AG04450 (cell line): ENCODE measurements at places on chromosomes 4 and X.
A peak's percentile ranks its signal among the peaks of the same experiment; 100 is the strongest.

DNA sequence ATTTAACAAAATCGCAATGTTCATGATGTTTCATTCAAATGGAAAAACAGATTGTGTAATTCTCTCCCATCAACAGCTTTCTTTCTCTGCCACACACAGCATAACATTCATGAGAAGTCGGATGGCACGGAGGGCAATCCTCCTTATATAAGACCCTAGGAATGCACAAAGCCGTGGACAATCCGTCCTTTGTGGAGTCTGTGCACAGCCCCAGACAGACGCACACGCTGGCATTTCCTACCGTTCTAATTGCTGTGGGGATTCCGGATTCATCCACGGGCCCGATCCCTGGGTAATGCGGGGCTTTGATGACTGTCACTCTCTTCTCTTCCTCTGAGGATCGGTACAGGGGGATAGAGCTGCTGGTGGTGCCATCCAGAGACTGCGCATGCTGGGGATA is 121.9 kb upstream of the PDLIM3 start:
- no peak for DNase-seq

DNA sequence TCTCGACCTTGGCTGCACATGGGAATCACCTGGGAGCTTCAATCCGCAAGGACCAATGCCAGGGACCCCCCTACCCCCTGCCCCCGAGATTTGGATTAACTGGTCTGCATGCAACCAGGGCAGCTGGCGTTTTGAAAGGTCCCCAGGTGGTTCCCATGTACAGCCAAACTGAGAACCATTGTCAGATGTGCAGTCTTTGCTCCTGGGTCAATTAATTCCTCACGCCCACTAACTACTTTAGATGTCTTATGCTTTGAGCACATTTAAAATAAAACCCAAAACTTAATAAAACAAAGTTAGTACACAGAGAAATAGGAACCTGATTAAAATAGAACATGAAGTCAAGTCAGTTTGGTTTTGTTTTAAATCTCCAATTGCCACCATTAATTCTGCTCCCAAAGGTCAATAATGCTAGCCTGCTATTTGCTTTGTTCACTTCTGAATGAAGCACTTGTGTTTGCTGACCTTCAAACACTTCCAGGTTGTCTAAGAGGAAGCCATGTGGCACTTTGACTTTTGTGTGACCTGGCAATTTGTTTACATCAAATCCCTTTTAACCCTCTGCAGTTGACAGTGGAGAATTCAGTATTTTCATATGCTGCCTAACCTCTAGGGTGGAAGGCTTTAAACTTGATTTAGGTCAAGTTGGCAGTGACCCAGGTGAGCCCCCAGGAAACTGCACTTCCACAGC is 27.2 kb upstream of the TMSB4X start:
- no peak for DNase-seq

DNA sequence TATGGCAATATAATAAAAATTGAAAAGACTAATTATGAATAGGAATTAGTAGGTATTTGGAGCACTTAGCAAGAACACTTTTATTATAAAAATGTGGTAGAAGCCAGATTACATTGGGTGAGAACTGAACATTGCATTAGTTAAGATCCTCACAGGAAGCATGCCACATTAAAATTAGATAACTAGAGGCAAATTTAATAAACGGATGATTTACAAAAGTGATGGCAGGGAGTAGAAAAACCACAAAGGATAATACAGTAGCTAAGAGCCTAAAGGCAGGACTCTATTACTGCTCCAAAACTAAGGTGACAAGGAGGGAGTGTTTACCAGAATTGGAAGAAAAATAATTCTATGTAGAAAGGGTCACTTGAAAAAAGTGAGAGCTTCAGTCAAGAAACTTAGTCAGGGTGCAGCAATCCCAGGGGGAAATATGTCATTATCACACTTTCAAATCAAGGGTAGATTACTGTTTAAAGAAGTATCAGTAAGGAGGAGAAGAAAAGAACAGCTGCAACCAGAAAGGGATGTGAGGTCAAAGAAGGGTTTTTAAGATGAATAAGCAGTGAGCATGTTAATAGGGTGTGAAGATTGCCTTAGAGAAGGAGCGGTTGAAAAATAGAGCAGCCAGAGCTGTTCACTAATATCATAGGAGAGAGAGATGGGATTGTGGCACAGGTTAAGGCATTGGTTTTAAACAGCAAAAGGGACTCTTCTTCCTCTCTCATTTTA is 84.6 kb downstream of the NDST4 start:
- DNase-seq = no peak

GRCh38 chr4:143369552-143369951 is 32.9 kb downstream of the GAB1 start:
- DNase-seq = no peak

GRCh38 chr4:54497947-54498346 is 159.8 kb upstream of the KIT start:
- DNase-seq = no peak

DNA sequence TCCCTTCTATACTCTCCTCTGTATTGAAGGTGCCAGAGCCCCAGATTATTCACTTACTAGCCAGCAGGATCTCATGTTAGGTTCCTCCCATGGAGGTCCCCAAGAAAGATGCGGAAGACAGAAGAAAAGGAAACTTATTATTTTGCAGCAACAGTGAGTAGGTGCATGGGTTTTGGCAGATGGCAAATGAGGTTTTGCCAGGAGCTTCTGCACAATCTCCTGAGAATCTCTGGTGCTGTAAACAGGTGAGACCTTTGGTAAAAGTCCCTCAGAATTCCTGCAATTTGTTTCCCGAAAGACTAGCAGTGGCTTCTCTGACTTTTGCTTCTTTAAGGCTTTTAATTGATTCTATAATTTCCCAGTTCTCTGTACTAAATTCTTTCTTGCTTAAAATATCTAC is 29.5 kb upstream of the SORBS2 start:
- no peak for DNase-seq

- DNase-seq = peak; percentile 6
Measured at GRCh38 chr4:144399927-144400326, 246.0 kb upstream of the HHIP start.

GRCh38 chrX:135396109-135396508 is 25.6 kb upstream of the SMIM10L2A start:
- no peak for DNase-seq

- peak; percentile 88 for DNase-seq
Measured at GRCh38 chr4:77695774-77696173, 90.2 kb downstream of the CXCL13 start.

DNA sequence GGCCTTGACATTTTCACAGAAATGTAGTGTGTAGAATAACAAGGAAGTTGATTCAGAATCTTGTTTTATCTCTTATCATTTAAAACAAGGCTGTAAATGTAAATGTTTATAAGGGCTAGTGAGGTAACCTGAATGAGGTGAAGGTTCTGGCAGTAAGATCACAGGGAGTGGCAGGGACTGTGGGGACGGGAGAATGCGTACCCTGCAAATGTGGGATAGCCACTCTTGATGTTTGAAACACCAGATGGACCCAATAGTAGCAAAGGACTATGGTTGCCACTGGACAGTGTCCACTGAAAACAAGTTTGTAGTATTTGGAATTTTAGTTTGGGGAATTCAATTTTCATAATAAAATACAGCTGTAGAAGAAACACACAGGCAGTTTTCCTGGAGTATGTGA is 155.3 kb downstream of the FHIP1A start:
- no peak for DNase-seq

DNA sequence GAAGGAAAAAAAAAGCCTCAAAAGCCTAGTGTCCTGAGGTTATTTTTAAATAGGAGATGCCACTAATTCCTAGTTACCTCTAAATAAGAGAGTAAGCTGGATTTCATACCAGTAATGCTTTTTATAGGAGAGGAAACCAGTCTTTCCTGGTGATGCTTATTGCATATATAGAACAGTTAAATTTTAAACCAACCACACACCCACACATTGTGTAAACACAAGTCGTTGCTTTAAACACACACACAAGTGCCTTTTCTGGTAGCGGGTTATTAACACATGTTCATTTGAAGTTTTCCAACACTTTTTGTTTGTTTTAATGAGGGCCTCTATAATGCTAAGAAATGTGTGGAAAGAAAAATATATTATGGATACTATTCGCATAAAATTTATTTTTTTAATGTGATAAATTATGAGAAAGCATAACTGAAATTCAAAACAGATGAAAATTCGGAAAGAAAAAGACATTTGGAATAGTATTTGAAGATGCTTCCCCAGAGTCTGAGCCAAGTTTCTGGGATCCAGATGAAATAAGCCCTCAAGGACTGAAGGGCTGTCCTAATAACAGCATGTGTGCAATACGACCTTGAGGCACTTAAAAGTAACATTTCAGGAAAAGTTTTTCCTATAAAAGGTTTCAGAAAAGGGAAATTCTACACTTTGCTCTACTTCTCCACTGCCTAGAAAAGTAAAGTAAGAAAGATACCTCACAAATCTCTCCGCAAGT is 2.0 kb downstream of the ANTXR2 start:
- no peak for DNase-seq

GRCh38 chr4:5757536-5757935 is 46.5 kb downstream of the EVC start:
- DNase-seq = no peak

DNA sequence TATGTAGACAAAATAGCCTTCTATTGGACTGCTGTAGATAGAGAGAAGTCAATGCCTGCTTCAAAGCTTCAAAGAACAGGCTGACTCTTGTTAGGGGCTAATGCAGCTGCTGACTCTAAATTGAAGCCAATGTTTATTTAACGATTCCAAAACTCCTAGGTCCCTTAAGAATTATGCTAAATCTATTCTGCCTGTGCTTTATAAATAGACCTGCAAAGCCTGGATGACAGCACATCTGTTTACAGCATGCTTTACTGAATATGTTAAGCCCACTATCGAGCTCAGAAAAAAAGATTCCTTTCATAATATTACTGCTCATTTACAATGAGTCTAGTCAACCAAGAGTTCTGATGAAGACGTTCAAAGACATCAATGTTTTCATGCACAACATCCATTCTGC is 54.8 kb upstream of the RBMXL3 start:
- DNase-seq = no peak

DNA sequence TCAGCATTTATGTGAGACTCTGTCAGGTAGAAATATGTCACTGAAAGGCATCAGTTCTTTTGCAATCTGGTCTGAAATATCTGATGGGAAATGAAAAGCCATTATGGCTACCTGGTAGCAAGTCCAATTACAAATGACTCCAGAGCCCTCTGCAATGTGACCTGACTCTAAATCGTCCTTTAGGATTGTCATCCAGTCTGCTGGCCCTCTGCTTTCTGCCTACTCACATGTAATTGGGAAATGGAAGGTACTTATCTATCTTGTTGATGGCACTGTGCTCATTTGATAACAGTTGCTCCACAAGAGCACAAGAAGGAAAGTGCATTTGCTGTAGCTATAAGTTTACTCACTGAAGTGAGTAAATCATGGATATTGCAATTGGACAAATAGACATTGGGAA is 799.8 kb downstream of the RAPGEF2 start:
- no peak for DNase-seq

DNA sequence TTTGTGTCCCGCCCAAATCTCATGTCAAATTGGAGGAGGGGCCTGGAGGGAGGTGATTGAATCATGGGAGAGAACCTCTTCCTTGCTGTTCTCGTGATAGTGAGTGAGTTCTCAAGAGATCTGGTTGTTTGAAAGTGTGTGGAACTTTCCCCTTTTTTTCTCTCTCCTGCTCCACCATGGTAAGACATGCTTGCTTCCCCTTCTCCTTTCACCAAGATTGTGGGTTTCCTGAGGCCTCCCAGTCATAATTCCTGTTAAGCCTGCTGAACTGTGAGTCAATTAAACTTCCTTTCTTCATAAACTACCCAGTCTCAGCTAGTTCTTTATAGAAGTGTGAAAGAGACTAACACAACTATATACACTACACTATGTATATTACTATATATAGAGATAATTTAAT is 697.8 kb upstream of the HS3ST1 start:
- no peak for DNase-seq

DNA sequence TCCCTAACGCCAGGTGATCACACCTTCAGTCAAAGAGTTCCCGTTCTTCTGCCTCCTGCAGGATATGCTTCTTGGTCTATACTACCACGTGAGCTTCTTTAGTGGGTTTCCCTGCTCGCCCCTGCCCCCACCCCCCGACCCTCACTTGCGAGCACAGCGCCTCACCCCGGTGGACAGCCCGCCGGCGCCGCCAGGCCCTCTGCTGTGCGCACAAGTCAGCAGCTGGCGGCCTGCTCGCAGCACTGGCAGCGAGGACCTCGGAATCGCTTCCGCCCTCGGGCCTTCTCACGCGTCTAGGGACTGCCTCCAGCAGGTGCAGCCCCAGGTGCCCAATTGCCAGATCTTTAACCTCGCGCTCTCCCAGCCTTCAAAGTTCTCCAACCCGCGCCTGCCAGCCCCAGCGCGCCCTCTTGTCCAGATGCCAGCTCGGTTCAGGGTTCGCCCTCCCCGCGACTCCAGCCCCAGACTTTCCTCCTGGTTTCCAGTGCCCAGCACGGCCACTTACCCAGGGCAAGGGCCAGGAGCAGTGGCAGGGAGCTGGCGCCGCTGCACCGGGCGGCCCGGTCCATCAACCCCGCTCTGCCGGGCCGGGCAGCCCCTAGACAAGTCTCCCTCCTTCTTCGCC is 454 bp downstream of the BTC start:
- DNase-seq = no peak

- no peak for DNase-seq
Measured at GRCh38 chr4:17494258-17495190, 17.4 kb downstream of the QDPR start.

- DNase-seq = no peak
Measured at GRCh38 chrX:103367502-103367901, 8.8 kb upstream of the BEX3 start.

- DNase-seq = no peak
Measured at GRCh38 chrX:135557344-135557743, 36.9 kb downstream of the INTS6L start.

- no peak for DNase-seq
Measured at GRCh38 chr4:10022346-10023049, 1.2 kb upstream of the SLC2A9 start.
